Stimulated activated memory B cell treated with anti-CD40 and anti-IgM and Interleukin-4, amounts not matched to agents 10 μg/mL and 1 μg/mL and 100 μg/mL, for 72 hours (primary cell): ENCODE measurements at places on chromosomes 4 and X.

DNA sequence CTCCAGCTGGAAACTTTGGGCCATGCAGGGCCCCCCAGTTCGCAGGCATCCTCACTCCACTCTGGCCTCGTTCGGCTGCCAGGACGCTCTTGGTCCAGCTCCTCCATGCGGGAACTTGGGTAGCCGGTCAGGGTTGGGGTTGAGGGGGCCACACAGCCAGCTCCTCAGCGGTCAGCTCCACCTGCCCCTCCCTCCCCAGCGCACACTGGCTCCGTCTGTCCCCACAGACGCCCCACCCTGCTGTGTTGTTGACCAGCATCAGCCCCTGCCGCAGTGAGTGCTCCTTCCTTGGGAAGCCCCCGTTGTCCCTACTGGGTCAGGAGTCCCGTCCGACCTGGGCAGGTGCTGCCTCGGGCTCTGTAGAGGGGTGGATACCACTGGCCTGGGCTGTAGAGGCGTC is 5.8 kb downstream of the FGFRL1 start:
- ATAC-seq: no peak

GRCh38 chrX:133661962-133662839 is 246.9 kb upstream of the GPC4 start:
- no peak for ATAC-seq

GRCh38 chrX:75086731-75087195 is 69.3 kb downstream of the ABCB7 start:
- ATAC-seq: no peak

GRCh38 chrX:140057001-140057411 is 91.7 kb upstream of the CXorf66 start:
- ATAC-seq: peak; percentile 59

DNA sequence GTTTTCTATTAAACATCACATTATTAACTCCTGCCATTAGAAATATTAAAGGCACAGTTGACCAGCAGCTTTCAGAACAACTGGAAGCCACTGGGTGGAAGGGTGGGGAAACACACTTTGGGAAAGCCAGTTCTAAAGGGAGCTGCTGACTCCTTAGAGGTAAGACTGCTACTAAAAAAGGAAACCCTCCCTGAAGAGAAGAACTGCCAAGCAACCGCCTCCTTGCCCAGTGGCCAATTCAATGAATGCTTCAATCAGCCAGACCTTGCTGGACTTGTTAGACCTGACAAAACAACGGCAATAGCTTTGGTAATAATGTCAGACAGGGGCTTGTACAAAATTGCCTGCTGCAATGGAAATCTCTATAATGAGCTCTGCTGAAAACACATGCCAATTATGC is 15.6 kb downstream of the OPHN1 start:
- no peak for ATAC-seq

GRCh38 chr4:82681754-82682153 is 116.8 kb downstream of the SCD5 start:
- ATAC-seq: no peak

DNA sequence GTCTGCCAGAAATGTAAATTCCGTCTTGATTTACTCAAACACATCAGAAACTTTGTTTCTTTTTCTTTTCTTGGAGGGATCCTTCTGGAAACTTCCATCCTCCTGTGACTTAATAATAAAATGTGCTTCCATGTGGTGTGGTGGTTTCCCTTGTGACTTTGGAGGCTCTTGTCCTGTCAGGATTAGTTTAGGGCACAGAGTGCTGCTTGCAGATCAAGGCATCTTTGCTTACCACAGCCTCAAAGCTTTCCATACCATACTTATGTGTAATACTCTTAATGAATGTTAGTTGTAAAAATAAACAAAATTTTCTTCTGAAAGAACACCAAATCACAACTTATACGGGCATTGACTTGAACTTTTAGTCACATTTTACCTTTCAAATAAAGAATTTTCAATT is 27.4 kb downstream of the GBA3 start:
- no peak for ATAC-seq

DNA sequence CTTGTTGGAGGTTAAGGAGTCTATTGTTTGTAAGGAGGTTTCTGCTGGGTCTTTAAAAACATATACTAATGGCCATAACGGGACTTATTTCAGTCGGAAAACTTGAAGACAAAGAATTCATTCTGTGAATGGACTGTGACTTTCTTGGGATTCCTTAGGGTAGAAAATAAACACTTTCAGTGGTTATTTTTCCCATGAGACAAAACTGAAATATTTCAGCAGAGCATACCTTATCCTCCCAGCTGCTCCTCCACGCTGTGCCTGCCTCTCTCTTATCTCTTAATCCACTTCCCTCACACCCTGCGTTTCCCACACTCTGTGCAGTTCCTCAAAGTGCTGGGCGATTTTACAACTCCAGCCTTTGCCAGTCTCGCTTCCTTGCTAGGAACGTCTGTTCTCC is 47.1 kb upstream of the SORBS2 start:
- no peak for ATAC-seq

DNA sequence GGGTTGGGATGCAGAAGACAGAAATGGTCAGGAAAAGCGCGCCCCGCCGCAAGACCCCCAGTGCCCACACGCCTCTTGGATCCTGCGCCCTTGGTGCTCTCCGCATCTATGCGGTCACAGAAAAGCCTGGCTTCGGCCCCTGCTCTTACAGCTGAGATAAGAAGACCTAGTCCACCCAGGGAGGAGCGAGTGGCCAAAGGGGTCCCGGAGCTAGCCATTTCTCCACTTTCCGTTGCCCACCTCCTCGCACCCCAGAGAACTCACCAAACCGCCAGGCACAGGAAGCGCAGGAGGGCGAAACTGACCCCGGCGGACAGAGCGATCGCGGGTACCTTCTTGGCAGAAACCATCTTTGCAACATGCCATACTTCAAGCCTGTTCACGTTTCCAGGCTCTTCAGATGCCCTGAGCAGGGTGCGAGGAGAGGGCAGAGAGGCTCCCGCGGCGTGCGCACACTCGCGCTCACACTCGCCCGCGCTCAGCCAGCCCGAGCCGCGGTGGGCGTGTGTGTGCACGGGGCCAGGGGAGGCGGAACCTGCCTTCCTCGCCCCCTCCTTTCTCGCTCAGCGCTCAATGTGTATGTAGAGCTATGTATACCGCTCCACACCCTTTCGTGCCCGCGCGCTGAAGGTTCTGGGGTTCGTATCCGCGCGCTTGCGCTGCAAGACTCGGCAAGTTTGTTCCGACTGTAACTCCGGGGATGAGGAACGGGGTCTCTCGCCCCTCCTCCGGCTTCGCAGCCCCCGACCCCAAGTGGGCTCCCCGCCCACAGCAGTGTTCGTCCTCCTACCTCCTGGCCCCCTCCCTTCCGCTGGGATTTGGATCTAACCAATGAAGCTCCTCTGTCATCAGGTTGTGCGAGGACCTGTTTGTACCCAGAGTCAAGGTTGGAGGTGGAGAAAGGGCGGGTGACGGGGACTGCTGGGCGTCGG is at the start of gene GABRA4:
TSS of gene GABRA4 (minus strand) at position 507 of the 932 bp plus-strand sequence. CDS start at position 350, 157 bp downstream.
- no peak for ATAC-seq

- no peak for ATAC-seq
These were observed 101.5 kb upstream of the SMAD1 start for GRCh38 chr4:145380123-145380522.

DNA sequence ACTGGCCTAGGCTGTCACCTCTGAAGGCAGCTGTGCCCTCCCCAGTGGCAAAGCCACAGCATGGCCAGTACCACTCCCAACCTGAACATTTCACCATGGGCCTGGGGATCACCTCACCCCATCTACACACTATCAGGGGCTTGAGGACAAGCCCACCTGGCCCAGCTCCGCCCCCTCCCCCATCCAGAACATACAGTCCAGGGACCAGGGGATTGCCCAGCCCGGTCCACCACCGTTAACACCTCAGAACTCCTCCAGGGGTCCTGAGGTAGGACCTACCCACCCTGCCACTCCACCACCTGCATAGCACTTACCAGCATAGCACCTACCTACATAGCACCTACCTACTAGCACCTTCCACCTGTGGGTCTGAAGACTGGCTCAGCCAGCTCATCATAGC is 179.8 kb downstream of the EDA start:
- ATAC-seq: no peak

DNA sequence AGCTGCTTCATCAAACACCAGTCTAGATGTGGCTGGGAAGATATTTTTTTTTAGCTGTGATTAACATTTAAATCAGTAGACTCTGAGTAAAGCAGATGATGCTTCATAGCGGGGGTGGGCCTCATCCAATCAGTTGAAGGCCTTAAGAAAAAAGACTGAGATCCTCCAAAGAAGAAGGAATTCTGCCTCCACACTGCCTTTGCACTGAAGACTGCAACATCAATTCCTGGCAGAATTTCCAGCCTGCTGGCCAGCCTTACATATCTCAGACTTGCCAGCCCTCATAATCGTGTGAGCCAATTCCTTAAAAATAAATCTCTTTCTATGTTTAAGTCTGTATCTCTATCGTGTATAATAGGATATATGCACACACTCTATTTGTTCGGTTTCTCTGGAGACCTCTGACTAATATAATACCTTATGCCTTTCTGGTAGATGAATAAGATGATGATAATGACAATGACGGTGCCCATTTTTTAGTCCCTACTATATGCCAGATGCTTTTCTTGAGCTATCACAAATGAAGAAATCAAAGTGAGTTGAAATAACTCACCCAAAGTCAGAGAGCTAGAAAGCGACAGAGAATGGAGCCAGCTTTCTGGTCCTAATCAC is 66.1 kb upstream of the SOD3 start:
- no peak for ATAC-seq

DNA sequence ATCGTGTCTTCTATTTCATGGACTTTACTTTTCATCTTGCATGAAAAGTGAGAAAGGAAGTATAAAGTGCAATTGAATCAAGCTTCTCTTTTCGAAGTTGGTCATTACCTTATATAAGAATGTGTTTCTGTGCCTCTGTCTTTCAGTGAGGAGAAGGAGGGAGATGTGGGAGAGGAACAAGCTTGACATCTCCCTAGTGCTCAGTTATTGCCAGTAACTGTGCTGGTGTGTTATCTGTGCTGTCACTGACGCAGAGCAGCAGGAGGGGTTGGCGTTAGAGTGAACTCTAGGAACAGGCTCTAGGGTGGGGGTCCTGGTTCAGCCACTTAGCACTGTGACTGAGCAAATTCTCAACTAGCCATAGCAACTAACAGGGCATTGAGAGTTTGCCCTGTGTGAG is 34.0 kb upstream of the TBC1D9 start:
- ATAC-seq: peak; percentile 46

DNA sequence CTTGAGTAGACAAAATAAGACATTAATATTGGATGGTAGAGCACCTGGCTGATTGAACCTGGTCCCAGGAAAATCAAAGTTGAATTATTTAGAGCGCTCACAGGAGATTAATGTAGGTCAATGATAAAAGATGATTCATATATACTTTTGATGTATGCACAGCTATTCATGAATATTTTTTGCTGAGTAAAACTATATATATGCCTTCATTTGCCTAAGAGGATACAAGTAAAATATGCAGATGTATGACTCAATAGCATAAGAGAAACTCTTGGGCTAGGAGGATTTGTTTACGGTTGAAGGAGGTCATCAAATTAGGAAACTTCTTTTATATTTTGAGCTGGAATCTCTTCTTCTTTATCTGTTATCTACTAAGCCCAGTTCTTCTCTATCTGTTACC is 202.7 kb upstream of the HS3ST1 start:
- ATAC-seq: no peak

DNA sequence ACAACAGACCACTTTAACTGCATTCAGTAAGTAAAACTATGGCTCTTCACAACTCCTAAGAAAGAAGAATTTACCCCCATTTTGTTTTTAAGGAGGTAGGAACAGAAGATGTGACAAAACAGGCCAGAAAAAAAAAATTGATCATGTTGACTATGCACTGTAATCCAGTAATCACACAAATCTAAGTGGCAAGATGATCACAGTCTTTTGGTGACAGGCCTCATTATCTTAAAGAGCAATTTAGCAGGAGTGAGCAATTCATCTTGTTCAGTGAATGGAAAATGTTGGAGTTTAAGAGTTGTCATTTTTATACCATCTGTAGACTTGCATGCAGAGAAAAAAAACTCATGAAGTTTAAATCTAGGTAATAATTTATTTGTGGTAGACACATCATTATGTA is 115.1 kb downstream of the SLC39A8 start:
- no peak for ATAC-seq

GRCh38 chr4:26029568-26030131 is 115.6 kb downstream of the SMIM20 start:
- no peak for ATAC-seq

- ATAC-seq: no peak
These were observed 160.6 kb downstream of the AFF2 start for GRCh38 chrX:148661035-148661434.

- ATAC-seq: no peak
These were observed 1.1 kb upstream of the RRH start for GRCh38 chr4:109826719-109827118.

- no peak for ATAC-seq
These were observed 924.3 kb upstream of the SLIT2 start for GRCh38 chr4:19327364-19327763.

DNA sequence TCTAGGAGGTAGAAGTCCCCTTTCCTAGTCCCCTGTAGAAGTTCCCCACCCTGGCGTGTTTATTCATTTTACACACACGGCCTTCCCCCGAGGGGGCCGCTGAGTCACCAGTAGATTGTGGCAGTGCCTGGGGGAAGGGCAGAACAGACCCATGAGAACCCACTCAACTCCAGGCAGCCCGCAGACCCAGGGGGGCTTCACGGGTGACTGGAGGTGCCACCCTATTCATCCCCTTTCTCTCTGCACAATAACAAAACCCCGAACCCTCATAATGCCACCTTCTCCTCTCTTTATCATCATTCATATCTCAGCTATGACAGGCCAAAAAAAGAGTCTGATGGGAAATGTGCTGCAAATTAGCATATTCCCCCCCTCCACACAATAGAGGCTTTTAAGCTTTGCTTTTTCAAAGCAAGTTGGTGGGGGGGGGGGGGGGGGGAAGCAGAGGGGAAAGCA is 20.4 kb upstream of the GPM6B start:
- no peak for ATAC-seq

GRCh38 chrX:154840856-154841255 is 6.4 kb upstream of the SMIM9 start:
- ATAC-seq: no peak

DNA sequence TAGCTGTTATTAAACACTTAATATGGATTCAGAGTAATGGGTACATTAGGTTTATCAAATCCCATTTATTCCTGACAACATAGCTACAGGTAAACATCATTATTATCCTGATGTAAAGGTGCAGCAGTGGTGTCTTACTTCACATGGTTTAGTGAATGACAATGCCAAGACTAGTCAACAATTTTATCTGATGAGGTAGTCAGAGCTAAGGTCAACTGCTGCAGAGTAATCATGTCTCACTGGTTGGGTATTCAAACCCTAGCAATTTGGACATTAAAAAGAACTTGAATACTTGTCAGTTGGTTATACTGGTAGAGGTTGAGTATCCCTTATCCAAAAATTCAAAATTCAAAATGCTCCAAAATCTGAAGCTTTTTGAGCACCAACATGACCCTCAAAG is 117.6 kb downstream of the MAB21L2 start:
- ATAC-seq: no peak

GRCh38 chr4:69731847-69732246 is 28.6 kb downstream of the SULT1B1 start:
- no peak for ATAC-seq

GRCh38 chrX:112670977-112671376 is 8.8 kb downstream of the LHFPL1 start:
- ATAC-seq: no peak
